ENCODE measurements at places on chromosomes 11 and 22. TPM values are rescaled to one million over a fixed set of nuclear protein-coding genes. Genes with fewer than 3 reads are reported as not detected.

The CFAP300 gene
- 4.9 TPM for total RNA-seq

The APOC3 gene
- total RNA-seq: not detected

The MMP13 gene
- 0.21 TPM for total RNA-seq

The OTOG gene
- not detected for total RNA-seq
